ENCODE measurements at places on chromosomes 6 and 20.

- DNase-seq: no peak
Observed at GRCh38 chr6:64084185-64084663, 448.6 kb downstream of the PHF3 start.

GRCh38 chr20:57391439-57392301 is 474 bp downstream of the RBM38 start:
- DNase-seq: peak; percentile 31

DNA sequence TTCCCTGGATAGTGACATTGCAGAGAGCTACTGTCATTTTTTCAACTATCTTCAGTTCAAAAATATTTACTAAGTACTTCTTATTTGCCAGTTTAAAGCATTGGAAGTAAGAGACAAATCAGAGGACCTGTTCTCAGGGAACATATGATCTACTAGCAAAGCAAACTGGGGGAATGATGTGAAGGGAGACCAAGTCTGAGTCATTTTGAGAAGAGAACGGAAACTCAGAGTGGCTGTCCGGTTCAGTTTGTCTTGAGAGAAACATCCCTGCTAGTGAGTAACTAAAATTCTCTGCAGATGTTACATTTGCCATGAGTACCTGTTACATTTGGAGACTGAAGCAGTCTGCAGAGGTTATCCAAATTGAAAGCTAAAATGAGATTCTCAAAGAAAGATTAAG is 118.3 kb downstream of the KCNQ5 start:
- DNase-seq: no peak

- no peak for DNase-seq
Observed at GRCh38 chr6:102387326-102388033, 994.0 kb downstream of the GRIK2 start.

- DNase-seq: peak; percentile 61
Observed at GRCh38 chr20:63434599-63435378, 37.7 kb downstream of the KCNQ2 start.

DNA sequence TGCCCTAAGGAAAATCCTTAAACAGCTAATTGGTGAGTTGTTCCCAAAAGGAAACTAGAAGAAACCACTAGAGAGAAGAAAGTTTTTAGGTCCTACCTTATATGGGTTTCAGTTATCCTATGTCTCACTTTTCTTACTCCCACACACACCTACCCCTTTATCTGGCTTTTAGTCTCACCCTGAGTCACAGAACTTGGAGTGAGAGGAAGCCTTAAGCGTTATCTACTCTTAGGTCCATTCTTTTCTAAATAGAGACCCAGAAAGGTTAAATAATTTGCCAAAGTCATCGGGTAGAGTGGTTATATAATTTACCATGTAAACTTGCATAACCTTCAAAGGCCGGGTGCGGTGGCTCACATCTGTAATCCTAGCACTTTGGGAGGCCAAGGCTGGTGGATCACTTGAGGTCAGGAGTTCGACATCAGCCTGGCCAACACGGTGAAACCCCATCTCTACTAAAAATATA is 4.3 kb upstream of the RPP21 start:
- no peak for DNase-seq

DNA sequence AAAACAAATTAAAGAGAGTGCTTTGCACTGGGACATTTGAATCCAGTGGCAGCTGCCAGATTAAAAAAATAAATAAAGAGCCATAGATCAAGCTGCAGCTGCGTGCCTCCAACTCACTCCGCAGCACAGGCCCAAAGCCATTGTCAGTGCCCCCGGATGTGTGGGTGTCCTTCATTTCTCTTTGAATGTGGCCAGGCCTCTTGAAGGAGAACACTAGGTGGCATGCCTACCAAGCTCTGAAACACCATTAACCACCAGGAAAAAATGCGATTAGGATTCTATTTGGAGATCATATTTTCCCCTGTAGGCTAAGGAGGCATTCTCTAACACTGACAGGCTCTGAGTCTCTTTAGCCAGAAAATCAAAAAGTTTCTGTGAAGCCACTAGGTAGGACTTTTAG is 549.8 kb downstream of the PRKN start:
- no peak for DNase-seq

- DNase-seq: no peak
Observed at GRCh38 chr6:17280138-17280537, 1.0 kb upstream of the RBM24 start.

DNA sequence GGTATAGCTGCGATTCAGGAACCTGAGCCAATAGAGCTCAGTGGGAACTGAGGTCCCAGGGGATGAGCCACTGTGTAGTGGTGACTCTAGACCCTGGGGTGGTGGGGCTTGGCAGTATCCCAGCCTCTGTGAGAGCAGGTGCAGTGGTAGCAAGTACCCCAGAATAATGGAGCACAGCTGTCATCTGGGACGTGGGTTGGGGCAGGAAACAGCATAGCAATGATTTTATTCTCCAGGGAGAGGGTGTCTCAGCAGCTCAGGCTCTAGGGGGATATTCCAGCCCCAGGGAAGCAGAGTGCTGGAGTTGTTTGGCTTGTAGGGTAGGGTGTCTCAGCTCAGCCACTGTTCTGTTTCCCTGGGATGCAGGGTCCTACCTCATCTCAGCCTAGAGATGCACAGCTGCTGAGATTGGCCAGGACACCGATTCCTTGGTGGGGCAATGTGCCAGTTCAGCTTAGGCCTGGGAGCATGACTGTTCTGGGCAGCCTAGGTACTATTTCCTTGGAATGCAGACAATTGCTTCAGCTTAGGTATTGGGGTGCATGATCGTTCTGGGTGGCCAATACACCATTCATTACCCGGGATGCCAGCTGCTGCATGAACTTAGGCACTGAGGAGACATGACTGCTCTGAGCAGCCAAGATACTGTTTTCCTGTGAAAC is 34.0 kb upstream of the NUP153 start:
- no peak for DNase-seq

- DNase-seq: no peak
Observed at GRCh38 chr6:11035616-11036350, 8.3 kb downstream of the ELOVL2 start.

DNA sequence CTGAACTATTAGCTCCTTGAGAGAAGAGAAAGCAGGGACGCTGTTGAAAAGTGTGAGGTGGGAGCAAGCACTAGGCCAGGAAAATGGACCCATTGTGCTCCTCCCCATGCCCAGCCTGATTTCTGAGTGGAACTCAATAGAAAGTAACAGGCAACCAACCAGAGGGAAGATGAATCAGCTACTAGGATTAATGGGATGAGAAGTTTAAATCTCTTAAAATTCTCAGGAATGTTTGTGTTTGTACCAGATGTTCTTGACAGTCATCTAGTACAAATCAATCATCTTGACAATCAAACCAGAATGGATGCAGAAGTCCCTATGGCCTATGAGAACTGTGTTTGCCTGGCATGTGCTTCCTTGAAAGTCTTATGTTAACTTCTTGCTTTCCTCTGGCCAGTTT is 48.9 kb downstream of the HDDC2 start:
- no peak for DNase-seq

GRCh38 chr6:115064680-115065079 is 721.9 kb upstream of the HS3ST5 start:
- DNase-seq: no peak

DNA sequence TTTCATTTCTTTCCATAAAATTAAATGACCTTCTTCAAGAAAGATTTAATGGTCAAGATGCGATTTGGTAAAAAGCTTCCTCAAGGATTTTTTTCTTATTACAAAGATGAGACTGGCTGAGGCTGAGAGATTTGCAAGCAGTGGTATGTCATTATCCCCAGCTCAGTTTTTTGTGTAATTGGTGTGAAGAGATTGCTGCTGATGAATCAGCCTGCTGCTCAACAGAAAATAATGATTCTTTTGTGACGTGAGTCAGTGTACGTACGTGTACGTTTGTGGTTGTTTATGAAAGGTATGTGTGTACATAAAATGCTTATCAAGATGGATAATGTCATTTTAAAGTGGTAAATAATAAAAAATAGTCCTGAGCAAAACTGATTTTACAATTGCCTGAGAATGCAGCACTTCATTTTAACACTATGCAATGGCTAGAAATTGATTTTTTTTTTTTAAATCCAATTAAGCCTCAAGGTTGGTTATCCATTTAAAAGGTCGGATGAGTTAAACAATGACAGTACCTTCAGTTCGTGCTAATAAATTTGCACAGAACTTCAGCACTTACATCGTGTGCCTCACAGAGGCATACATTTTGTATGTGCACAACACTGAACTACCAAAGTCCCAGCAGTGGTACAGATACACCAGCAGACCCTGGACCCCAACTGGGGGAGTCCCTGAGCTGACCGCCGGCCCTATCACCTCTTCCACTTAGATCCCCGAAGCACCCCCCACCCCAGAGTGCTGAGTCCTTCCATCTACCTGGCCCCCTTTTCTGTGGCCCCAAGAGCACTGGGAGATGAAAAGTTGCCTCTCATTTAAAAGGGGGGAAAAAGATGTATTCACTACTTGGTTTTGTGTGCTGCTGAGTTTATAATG is 9.7 kb upstream of the NPEPL1 start:
- no peak for DNase-seq

- no peak for DNase-seq
Observed at GRCh38 chr6:150770637-150771036, 94.9 kb upstream of the MTHFD1L start.

DNA sequence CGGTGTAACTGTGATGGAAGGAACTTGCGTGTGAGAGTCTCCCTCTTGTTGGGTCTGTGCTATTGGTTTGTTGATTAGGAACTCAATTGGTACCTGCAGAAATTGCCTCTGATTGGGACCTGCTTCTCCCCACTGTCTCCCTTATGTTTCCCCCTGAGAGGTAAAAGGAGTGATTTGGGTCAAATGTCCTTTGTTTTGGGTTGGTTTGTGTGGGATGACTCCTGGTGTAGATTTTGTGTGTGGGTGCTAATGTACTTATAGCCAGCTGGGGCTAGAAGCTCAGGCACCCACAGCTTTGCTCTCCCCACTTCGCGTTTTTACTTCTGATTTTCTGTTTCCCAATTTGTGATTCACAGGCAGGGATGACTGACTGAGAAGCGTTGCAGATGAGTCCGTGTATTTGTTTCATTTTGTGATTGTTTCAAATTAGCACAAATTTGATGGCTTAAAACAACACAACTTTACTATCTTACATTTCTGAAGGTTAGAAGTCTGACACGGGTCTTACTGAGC is 79.1 kb downstream of the UTRN start:
- no peak for DNase-seq

- no peak for DNase-seq
Observed at GRCh38 chr20:59737816-59738215, 133.5 kb downstream of the PHACTR3 start.

DNA sequence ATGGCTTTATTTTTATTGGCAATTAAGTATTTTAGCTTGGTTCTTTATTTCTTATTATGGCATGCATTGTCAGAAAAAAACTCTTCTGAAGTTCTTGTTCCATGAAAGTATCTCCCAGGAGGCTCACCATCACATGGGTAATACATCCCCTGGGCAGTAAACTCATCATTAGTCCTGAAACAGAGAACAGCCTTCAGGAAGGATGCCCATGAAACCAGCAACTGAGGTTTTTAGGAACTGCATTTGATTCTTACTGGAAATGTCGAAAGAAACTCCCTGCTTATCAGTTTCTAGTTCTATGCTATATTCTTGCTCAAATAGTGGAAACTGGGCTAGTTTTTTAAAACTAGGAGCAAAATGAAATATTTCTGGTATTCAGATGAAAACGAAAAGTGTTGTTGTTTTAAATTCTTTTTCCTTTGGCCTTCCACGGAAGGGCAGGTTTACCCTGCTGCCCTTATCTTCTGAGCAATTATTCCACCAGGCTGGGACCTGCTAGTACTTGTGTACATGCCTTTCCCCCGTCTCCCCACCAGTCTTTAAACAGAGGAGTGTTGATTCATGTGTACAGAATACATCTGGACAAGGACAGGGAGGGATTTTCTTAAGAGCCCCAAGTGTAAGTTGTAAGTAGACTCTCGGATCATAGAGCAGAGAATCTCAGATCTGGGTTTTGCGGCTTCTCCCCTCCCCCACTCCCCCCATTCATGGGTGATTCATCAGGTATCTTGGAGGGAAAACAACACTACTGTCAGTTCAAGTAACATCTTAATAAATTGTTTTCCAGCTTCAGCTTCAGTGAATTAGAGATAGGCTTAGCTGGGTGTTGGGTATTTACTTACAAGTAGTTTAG is 81.5 kb downstream of the RTN4IP1 start:
- no peak for DNase-seq

GRCh38 chr6:19501737-19502245 is 335.4 kb upstream of the ID4 start:
- no peak for DNase-seq

Measured in activated naive CD4-positive, alpha-beta T cell (primary cell).